ENCODE measurements at places on chromosomes 1 and 21. TPM values are rescaled to one million over a fixed set of nuclear protein-coding genes. Genes with fewer than 3 reads are reported as not detected.

NUP210L gene
- total RNA-seq, result 0.04 TPM

LRRC71 gene
- total RNA-seq, result not detected

DNA sequence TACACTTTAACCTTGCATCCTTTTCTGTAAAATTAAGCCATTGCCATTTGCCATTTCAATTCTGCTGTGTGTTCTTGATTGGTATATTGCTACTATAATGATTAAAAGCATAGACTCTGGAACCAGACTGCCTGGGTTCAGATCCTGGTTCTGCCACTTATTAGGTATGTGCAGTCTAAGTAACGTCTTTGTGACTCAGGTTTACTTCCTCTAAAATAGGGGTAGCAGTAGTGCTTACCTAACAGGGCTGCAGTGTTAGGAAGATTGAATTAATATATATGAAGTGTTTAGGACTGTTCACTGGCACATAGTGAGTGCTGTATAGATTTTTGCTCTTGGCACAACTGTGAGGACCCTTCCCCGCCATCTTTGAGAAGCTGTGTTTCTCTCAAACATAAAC, 4.4 kb downstream of the CDC42 start:
- peak overlapping the region; percentile 36 for H3K27ac ChIP-seq
- no peaks in the 10 kb centered on the region for H3K27me3 ChIP-seq

- no peaks in the 10 kb centered on the region for H3K27me3 ChIP-seq
- no peaks in the 10 kb centered on the region for H3K36me3 ChIP-seq
- no peak for DNase-seq
- H3K4me3 ChIP-seq, result no peak overlapping the region
Measured at GRCh38 chr1:101971304-101971703, 25.4 kb downstream of the OLFM3 start.

- H3K27me3 ChIP-seq, result peaks cover 6% of the 10 kb centered on the region
- H3K4me1 ChIP-seq, result no peaks in the 10 kb centered on the region
- H3K27ac ChIP-seq, result no peak overlapping the region
- H3K4me3 ChIP-seq, result no peak overlapping the region
- no peak for DNase-seq
- H3K36me3 ChIP-seq, result no peaks in the 10 kb centered on the region
Measured at GRCh38 chr1:232390590-232390989, 239.3 kb downstream of the SIPA1L2 start.

DNA sequence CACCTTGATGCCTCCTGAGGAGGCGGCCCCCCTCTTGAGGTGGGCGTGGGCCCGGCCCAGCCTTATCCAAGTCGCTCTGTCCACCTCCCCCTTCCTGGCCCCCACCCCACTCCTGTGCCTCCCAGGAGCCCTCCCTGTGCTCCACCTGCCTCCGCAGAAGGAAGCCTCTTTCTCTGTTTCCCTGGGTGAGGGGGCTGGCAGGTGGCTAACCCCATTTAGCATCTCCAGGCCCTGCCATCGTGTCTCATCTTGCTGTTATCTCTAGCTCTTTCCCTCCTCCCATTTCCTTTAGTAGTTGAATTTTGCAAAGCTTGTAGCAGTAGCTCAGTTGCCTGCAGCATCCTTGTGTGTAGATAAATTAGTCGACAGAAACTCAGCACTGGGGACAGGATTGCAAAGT, 7.2 kb downstream of the RNF187 start:
- H3K27ac ChIP-seq, result no peak overlapping the region
- peaks cover 35% of the 10 kb centered on the region for H3K36me3 ChIP-seq
- no peak for DNase-seq
- peaks cover 23% of the 10 kb centered on the region for H3K4me1 ChIP-seq

DNA sequence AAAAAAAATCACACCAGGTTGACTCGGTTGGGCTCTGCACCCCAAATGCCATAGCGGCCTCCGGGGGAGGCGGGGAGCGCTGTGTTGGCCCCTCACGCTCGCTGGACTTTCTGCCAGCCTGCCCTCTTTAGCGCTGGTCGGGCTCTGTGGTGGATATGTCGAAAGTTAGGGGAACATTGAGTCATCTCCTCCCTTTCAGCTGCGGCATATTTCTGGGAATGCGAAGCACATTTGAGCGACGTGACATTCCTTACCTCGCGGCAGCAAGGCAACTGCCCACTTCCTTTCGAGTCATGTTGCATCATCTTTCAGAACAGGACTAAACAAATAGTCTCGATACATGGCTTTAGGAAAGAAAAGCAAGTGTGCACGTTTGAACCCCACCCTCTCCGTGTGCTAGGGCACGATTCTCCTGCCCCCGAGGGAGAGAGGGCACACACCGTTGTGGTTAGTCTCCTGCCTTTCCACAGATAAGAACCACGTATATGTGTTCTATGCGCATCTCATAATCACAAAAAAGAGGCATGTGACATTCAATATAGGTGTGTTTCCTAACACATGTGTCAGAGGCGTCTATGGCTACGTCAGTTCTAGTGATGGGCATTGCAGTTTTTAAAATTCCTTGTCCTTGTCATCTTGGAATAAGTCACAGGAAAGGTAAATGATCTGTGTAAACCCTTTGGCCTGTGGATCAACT, 105.9 kb upstream of the SLC45A1 start:
- peak overlapping the region; percentile 73 for H3K27ac ChIP-seq
- no peaks in the 10 kb centered on the region for H3K36me3 ChIP-seq

Data from activated naive CD8-positive, alpha-beta T cell treated with anti-CD3 and anti-CD28 coated beads for 36 hours (primary cell).